A549 treated with RU486 at 1 μM for 4 hours (cell line): ENCODE measurements at places on chromosomes 4 and X. TPM values are rescaled to one million over a fixed set of nuclear protein-coding genes. Genes with fewer than 3 reads are reported as not detected.

The DUSP9 gene
- total RNA-seq = 0.89 to 2.1 TPM (median 1.4 TPM) in 5 replicates

The ADRA2C gene
- 5.9 to 13.0 TPM (median 10.9 TPM) in 5 replicates for total RNA-seq

The CXCR3 gene
- 0.09 to 0.19 TPM in 2 of 5 replicates, not detected in the others for total RNA-seq

The IL2RG gene
- 0.21 to 0.24 TPM (median 0.23 TPM) in 4 of 5 replicates, not detected in the other for total RNA-seq

The RPA4 gene
- 0.20 to 0.34 TPM (median 0.25 TPM) in 5 replicates for total RNA-seq

The RXFP1 gene
- total RNA-seq = not detected in 5 replicates
